ENCODE measurements at places on chromosomes 7 and 10.

DNA sequence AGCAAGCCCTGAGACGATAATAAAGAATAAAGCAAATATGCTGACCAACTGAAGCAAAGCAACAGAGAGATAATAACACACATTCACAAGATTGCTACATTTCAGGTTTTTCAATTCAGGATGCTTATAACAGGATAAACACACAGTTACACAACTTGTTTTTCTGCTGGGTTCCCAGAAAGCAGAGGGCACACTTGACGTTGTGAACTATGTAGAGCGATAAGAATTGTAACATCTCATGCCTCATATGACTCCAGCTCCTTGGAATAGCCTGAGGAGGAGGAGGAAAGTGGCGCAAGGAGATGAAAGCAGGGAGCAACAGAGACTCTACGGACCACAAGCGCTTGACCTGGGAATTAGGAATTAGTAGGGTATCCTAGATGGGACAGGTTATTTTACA is 201.7 kb downstream of the SKAP2 start:
- DNase-seq, result no peak

GRCh38 chr10:76274933-76275332 is 843.5 kb downstream of the LRMDA start:
- no peak for DNase-seq

DNA sequence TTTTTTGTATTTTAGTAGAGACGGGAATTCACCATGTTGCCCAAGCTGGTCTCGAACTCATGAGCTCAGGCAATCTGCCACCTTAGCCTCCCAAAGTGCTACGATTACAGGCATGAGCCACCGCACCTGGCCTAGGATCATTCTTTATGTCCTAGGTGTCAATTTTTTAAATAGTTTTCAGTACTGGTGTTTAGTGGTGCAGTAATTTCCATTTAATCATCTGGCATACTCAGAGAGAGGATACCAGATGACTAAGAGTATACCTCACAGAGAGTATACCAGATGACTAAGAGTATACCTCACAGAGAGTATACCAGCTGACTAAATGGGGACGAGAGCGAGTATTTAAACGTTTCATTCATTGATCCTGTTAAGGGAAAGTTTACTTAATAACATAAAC is 37.3 kb upstream of the TMEM248 start:
- DNase-seq, result no peak

DNA sequence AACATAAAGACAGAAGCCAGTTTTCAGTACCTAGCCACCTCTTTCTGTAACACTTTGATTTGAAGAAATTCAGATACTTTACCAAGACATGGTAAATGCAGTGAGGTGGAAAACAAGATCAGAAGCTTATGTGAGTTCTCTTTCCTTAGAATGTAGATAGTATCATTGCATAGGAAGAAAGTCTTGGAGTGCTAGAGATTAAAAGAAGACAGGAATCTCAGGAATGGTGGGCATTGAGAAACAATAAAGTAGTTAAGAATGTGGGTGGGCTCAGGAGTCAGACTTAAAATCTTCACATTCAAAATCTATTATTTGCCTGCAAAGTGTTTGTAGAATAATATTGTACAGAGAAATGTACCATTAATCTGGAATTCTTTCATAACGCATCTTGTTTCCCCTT is 58.9 kb downstream of the POLL start:
- no peak for DNase-seq

- no peak for DNase-seq
Measured at GRCh38 chr10:101941871-101942270, 98.3 kb upstream of the KCNIP2 start.

DNA sequence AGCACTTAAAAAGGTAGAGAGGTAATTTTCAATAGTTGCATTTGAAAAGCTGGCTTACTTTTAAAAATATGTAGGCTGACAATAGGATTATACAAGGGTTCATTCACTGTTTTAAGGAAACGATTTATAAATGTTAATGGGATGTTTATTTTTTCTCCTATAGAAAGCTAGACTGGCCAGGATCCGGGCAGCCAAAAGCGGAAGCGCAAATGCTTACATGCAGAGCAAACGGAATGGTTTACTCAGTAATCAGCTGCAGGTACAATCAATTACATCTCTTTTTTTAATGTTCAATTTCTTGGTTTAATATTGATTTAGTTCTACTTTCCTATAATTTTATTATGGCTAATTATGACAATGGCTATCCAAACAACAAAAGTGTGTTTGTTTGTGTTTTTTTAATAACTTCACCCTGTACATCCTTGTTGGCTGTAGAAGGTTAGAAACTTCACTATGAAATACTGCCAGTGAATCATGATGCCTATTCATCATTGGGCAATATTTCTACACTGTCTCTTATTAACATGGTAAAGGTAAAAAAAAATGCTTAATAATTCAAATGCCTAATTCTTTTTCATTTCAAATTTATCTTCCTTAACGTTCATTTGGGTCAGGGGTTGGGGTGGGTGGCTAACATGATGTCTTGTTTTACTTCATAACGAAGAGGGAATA is 116.4 kb downstream of the TSPAN12 start:
- DNase-seq, result no peak
